ENCODE measurements at places on chromosomes 1 and 21. TPM values are rescaled to one million over a fixed set of nuclear protein-coding genes. Genes with fewer than 3 reads are reported as not detected.

LCA5L gene
- total RNA-seq = 1.8 TPM

CFAP45 gene
- 9.3 TPM for total RNA-seq

METTL18 gene
- 11.4 TPM for total RNA-seq

IL10RB gene
- total RNA-seq = 23.1 TPM

CYP2J2 gene
- total RNA-seq = 1.6 TPM

CRYBG2 gene
- total RNA-seq = 24.6 TPM

ODR4 gene
- total RNA-seq = 13.7 TPM

TACSTD2 gene
- 489 TPM for total RNA-seq
